Stimulated activated CD4-positive, alpha-beta T cell treated with anti-CD3 and anti-CD28 coated beads, Interleukin-4, amount 100 ng/mL, for 1 hour (primary cell): ENCODE measurements at places on chromosomes 1 and 21.

GRCh38 chr1:63914241-63914640 is 140.4 kb downstream of the ROR1 start:
- DNase-seq, result no peak

- peak; percentile 39 for DNase-seq
Observed at GRCh38 chr1:64823691-64824476, 79.0 kb downstream of the RAVER2 start.

- no peak for DNase-seq
Observed at GRCh38 chr1:41677620-41678019, 193.1 kb upstream of the EDN2 start.

DNA sequence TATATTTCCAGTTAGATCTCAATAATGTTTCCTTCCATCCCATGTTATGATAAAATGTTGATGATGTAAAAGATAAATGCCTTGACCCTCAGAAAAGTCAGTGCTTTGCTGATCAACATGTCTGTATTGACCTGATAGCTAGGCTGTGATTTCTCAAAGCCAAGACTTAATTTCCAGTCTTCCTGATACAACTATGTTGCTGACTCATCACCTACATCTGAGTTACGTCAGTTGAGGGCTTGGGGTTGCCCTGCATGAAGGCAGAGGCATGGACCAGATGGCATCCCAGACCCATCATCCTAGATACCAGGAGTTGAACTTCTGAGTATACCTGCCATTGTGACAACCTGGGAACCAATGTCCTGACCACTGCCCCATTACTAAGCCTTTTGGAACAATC is 4.8 kb downstream of the LCE1D start:
- DNase-seq, result no peak

DNA sequence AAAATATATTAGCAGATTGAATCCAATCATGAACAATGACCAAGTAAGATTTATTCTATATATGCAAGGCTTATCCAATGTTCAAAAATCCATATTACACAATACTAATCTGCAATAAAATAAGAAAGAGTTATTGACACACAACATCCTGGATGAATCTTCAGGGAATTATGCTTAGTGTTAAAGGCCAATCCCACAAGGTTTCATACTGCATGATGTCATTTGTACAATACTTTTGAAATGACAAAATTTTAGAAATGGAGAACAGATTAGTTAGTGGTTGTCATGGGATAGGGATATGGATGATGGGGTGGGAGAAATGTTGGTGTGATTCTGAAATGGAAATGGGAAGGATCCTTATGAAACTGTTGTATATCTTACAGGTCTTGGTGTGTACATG is 425.7 kb downstream of the SIPA1L2 start:
- no peak for DNase-seq

DNA sequence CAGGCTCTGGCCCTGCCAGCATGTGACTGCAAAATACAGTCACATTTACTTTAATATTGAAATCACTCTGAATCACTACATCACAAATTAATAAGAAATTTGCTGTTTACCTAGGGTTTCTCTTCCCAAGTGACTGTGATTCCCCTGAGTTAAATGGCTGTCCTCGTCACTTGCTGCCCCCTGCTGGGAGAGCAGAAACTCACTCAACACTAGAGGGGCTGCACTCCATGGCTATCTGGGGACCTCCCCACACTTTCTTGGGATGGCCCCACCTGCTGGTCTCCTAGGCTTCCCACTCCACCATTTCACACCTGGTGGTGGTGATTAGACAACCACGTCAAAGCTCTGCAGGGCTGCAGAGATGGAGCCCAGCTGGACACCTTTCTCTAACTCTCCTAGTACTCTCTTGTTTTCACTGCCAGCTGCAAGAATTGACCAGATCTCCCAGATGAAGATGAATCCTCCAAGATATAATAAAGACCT is 63.4 kb downstream of the CD2 start:
- peak; percentile 82 for DNase-seq

- no peak for DNase-seq
Observed at GRCh38 chr1:107767156-107767582, 197.8 kb downstream of the VAV3 start.

DNA sequence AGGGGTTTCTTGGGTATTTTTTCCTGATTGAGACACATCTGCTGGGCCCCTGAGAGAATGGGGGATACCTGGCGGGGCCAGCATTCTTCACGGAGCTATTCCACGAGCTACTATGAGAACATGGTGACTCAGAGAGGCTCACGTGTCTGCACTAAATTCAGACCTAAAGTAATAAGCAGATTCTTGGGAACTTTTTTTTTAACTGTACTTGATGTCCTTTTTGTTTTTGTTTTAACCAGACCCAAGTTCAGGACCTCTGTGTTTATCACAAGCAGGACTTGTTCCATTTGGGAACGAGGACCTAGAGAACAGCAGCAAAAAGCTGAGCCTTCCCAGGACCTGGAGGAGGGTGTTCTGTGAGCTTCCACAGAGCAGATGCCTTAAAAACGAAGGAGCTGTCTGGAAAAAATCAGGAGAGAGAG is 44.0 kb downstream of the EVA1C start:
- DNase-seq, result no peak

DNA sequence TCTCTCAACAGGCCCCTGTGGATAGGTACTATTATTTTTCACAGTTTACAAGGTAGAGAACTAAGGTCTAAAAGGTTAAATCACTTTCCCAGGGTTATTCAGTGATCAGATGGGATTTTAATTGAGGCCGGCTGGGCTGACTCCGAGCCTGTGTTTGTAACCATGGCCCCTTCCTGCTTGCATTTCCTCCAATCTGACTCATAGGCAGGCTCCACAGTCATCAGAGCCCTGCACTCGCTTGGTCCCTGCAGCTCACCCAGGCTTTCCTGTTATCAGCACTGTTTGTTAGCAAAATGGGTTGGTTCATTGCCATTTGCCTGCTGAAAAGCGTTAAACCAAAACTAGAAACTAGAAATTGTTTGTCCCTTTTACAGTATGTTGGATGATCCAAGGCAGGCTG is 41.4 kb upstream of the LMX1A start:
- no peak for DNase-seq

DNA sequence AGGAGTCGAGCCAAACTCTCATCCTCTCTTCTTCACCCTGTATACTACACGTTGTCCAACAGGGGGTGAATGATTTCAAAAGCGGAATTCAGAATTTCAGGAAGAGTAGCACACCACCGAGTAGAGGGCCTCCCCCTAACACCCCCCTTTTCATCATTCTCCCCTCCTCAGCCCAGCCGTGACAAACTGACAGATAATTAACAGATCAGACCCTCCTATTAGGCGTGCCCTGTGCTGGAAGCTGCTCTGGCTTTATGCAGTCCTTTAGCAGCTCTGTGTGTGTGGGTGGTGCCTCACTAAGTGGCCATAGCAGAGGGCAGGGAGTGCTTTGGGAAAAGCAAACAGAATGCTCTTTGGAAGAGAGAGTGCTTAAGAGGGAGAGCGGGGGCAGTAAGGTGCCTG is 44.3 kb downstream of the PEX14 start:
- DNase-seq, result no peak

- no peak for DNase-seq
Observed at GRCh38 chr1:91582431-91582921, 81.8 kb downstream of the CDC7 start.

DNA sequence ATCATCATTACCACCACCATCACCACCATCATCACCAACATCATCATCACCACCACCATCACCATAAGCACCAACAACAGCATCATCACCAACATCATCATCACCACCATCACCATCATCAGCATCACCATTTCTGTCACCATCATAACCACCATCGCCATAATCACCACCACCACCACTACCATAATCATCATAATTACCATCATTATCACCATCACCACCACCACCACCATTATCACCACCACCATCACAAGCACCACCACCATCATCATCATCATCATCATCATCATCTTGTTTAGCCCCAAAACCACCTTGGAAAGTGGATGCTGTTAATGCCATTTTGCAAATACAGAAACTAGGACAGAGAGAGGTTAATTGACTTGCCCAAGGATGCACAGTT is 22.5 kb downstream of the CAMK2N1 start:
- DNase-seq, result no peak

GRCh38 chr1:97092824-97093223 is 371.2 kb downstream of the PTBP2 start:
- DNase-seq, result no peak

DNA sequence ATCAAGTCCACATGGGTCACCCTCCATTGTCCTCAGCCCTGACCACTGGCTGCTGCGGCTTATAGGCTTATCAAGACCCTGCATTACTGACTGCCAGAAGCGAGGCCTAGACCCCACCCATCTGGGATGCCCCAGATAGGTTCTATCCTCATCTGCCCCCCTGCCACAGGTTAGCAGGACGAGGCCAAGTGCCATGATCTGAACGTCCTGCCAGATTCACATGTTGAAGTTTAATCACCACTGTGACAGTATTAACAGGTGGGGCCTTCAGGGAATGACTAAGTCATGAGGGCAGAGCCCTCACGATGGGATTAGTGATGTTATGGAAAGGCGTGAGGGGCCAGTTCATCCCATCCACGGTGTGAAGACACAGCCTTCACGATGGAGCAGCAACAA is 6.2 kb upstream of the CPLANE2 start:
- no peak for DNase-seq

DNA sequence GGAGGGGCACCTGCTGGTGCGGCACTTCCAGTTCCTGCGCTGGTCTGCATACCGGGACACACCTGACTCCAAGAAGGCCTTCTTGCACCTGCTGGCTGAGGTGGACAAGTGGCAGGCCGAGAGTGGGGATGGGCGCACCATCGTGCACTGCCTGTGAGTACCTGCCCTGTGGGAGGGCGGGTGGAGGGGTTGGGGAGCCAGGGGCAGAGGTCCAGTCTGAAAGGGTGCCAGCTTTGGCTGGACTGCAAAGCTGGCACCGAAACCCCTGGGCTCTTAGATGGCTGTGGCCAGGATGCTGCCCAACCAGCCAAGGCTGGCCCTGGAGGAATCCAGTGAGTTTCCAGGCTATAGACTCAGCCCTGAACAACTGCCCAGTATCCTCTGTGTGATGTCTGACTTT is 87.3 kb downstream of the PTPRU start:
- no peak for DNase-seq

DNA sequence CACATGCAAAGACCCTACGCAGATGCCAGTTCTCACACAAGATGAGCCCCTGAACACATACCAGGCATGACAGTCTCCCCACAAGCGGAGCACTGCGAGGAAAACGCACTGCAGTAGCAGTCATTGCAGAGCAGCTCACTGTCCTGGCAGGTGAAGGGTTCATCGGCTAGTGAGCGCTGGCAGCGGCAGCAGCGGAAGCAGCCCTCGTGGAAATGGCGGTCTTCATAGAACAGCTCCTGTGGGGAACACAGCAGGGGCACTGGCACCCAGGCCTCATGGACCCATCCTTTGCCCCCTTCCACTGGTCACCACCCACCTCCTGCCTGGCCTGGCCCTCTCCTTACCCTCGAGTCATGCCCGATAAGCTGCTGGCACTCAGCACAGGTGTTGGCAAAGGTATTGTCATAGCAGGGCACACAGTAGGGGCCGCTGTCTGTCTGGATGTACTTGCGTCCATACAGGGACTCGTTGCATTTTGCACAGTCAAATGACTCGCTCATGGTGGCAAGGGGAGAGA is 6.3 kb downstream of the FHL3 start:
- DNase-seq, result no peak

GRCh38 chr1:116962987-116963639 is 38.4 kb upstream of the CD101 start:
- DNase-seq, result no peak

- DNase-seq, result no peak
Observed at GRCh38 chr1:65022216-65022615, 55.9 kb upstream of the JAK1 start.

DNA sequence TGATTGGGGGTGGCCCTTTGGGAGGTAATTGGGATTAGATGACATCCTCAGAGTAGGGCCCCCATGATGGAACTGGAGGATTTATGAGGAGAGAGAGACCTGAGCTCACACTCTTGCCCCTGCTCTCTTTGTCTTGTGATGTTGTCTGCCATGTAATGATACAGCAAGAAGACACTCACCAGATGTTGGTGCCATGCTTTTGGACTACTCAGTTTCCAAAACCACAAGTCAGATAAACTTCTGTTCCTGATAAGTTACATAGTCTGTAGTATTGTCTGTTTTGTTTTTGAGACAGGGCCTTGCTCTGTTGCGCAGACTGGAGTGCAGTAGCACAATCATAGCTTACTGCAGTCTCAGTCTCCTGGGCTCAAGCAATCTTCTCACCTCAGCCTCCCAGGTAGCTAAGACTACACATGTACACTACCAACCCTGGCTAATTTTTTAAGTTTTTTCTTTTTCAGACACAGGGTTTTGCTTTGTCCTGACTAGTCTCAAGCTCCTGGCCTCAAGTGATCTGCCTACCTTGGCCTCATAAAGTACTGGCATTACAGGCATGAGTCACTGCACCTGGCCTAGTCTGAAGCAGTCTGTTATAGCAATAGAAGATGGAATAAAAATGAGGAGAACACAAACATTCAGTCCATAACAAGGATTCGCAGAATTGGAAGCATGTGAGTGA is 115.0 kb upstream of the GALNT2 start:
- no peak for DNase-seq

DNA sequence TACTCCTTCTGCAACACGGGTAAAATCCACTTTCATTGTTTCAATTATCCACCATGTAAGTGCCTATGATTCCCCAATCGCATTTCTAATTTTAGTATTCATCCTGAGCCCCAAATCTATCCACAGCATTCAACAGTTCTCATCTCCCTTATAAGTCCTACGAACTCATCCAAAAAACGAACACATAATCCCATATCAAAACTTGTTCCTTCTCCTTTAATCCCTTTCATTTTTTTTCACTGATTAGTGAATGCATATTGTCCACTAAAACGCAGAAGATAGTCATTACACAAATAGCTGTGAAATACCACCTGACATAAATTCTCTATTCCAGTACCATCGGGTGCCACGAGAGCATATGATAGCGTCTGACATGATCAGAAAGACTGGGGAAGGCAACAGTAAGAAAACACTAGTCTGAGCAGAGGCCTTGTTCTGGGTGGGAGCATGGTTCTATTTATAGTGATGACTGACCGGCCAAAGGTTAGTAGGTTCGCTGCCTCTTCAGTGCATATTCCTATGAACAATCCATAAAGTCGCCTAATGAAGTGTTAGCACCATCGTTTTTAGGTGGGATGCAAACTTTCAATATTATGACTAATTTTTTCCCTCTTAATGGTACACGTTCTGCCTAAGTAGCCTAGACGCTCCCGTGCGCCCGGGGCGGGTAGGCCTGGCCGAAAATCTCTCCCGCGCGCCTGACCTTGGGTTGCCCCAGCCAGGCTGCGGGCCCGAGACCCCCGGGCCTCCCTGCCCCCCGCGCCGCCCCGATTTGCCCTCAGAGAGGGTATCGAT is 648 bp downstream of the ATP5PF start:
- DNase-seq, result peak; percentile 46

GRCh38 chr1:230563591-230563990 is 78.7 kb upstream of the COG2 start:
- no peak for DNase-seq

- DNase-seq, result peak; percentile 41
Observed at GRCh38 chr1:156140879-156141707, 12.3 kb upstream of the SEMA4A start.
